ENCODE measurements at places on chromosomes 1 and 21.

DNA sequence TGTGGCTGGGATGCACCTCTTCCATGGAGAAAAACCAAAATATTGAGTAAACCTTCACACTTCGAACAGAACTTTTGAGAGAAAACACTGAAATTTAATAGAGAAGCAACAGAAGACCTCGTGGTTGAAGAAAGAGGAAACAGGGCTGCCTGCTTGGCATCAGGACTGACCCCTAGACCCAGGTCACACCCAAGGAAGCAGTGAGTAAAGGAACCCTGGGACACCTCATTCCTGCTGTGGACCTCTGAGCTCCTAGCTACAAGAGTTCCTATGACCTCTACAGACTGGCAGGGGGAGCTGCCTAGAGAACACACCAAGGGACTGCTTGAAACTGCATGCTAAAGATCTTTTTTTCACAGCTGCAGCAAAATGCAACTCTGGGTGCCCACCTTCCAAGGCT is 67.8 kb downstream of the FASLG start:
- no peak for DNase-seq

- DNase-seq: no peak
Measured at GRCh38 chr1:231554969-231555368, 26.5 kb downstream of the TSNAX start.

GRCh38 chr1:10701145-10701544 is 95.3 kb downstream of the CASZ1 start:
- no peak for DNase-seq

DNA sequence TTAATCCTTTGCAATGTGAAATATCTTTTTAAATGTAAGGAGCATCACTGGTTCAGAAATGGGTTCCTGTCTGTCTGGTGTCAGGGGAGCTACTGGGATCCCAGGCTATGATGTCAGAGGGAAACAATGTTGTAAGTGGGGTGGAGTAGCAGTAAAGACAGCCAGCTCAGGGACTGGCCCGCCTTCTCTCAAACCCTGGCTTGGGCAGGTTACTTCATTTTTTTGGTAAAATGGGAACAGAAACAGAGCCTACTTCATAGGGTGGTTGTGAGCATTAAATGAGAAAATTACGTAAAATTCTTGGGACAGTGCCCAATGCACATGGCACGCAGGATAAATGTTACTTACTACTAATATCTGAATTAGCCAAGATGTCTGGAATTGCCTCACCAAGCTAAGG is 30.7 kb upstream of the IL20 start:
- DNase-seq: no peak

DNA sequence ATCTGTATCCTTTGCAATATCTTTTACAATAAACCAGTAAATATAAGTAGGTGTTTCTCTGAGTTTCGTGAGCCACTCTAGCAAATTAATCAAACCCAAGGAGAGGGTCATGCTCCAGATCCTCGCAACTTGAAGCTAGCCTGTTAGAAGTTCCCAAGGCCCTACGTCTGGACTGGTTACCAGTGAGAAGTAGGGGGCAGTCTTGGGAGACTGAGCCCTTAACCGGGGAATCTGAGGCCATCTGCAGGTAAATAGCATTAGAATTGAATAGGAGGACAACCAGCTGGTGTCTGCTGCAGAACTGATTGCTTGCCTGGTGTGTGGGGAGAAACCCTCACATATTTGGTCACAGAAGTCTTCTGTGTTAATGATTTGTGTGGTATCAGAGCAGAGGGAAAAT is 190.5 kb downstream of the RYR2 start:
- no peak for DNase-seq

- no peak for DNase-seq
Measured at GRCh38 chr21:25615880-25616279, 8.6 kb upstream of the MRPL39 start.

All from suprapubic skin (tissue), 4 donors.